Germinal center (tissue), 1 donor: ENCODE measurements at places on chromosomes 5 and 9.

DNA sequence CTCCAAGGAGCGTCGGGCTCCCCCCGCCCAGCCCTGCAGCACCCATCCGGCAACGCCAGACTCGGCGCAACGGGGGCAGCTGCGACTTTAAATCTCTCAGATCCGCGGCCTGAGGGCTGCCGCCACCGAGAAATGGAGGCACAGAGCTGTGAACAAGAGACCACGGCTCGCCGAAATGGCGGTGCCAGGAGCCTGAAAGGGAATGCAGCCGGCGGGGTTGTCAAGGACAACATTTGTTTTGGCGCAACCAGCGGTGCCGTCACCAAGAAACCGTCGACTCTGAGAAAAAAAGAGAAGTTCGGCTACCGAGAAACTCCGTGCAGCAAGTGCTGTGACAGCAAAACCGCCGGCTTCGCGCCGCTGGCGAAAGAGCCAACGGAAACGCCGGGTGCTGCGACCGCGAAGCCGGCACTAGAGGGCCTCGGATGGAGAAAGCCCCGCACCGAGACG lies 2.1 kb upstream of the ANXA2R start:
- DNase-seq: peak; percentile 65

GRCh38 chr9:74800226-74800625 lies 87.5 kb downstream of the TRPM6 start:
- DNase-seq: no peak

DNA sequence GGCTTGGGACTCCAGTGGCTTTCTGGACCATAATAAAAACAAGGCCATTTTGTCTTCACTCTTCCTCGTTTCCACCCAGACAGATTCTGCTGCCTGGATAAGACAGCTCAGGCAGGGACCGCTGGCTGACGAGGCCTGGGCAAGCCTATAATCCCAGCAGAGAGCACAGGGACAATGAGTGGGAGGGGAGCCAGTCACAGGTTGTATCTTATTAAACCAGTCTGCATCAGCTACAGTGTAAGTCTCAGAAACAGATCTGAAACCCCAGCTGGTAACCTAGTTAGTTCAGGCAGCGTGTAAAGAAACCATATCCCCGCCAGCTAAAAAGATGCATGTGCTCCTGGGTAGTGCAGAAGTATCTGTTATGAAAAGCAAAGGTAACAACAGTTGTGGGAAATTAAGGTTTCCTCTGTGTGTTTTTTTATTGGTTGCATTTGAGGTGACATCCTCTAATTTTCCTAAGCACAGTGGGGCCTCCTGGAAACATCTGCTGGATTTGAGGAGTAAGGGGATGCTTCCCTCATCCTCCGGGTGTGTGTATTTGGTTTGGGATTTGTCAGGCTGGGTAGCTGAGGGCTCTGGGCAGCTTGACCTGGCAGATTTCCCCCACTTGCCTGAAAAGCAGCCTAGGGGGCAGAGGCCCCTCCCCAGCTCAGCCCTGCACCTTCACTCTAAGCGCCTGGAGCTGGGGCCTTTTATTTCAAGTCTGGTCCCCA lies 15.2 kb upstream of the TAL2 start:
- DNase-seq: no peak

GRCh38 chr5:116953251-116953930 lies 378.8 kb upstream of the SEMA6A start:
- no peak for DNase-seq

- no peak for DNase-seq
These were observed 1343.1 kb upstream of the C9orf72 start for GRCh38 chr9:28916348-28916747.

DNA sequence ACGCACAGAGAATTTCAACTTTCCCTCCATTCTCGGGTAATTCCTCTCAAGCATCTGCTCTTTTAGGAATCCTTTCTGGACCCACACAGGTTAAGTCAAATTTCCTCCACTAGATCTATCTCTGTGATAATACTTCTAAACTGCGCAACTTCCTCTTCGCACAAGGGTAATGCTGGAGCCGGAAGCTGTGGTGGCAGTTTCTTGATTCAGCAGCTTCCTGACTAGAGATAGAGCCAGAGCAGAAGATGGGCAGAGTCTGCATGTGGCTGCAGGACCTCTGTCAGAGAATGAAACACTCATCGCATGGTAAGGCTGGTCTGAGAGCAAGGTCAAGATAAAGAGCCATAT lies 11.1 kb upstream of the CDC42SE2 start:
- peak; percentile 46 for DNase-seq

DNA sequence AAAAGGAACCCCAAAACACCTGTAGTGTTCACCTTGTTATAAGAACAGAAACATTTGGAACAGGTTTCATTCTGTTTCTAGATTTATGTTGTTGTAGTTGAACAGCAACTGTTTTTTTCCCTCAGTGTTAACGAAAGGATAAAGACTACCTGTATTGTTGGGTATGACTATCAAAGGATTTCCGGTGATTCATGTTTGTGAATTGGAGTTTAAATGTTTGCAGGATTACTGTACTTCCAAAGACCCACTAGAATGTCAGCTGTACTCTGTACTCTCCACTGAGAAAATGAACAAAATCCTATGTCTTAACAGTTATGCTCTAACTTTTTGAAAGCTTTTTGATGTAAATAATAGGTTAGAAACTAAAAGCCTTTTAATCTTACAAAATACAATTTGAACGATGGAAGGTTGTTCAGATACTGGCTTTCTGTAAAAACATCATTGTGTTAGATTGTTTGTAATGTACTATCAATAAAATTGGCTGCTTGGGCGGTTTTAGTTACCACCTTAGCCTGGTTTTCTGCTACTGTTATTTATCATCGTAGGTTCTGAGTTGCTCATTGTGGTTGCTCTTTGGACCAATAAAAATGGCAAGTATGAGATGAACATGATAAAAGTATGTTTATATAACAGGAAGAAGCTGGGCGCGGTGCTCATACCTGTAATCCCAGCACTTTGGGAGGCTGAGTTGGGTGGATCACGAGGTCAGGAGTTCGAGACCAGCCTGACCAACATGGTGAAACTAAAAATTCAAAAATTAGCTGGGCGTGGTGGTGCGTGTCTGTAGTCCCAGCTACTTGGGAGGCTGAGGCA lies 44.1 kb downstream of the DCP2 start:
- DNase-seq: no peak

GRCh38 chr5:91007251-91007650 lies 375.9 kb downstream of the ARRDC3 start:
- DNase-seq: no peak
